ENCODE measurements at places on chromosomes 16 and 17.

- DNase-seq, result no peak
Measured at GRCh38 chr17:60403962-60404361, 12.0 kb upstream of the USP32 start.

GRCh38 chr17:6160232-6160555 is 90.0 kb downstream of the WSCD1 start:
- DNase-seq, result no peak

DNA sequence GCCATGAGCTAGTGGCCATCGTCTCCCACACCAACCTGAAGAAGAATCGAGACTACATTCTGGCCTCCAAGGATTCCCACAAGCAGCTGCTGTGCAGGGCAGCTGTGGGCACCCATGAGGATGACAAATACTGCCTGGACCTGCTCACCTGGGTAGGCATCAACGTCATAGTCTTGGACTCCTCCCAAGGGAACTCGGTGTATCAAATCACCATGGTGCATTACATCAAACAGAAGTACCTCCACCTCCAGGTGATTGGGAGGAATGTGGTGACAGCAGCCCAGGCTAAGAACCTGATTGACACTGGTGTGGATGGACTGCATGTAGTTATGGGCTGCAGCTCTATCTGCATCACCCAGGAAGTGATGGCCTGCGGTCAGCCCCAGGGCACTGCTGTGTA is 70.2 kb downstream of the GRIN2A start:
- no peak for DNase-seq

GRCh38 chr17:40605306-40605705 is 40.0 kb upstream of the CCR7 start:
- DNase-seq, result peak; percentile 65

DNA sequence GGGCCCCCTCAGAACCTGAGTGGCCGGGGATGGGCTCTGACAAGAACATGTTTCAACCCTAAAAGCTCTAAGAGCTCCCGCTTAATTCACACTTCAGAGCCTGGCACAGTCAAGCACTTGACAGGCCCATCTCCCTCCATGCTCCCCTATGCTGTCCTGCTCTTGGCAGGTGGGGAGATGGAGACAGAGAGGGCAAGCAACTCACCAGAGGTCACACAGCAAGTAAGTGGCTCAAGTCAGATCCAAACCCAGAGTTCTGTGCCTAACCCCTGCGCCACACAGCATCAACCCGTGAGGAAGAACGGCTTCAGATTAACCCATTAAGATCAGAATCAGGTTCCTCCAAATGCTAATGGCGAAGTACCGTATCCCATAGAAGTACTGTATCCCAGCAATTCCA is 36.4 kb downstream of the NECAB2 start:
- DNase-seq, result no peak

- no peak for DNase-seq
Measured at GRCh38 chr17:66671156-66671555, 163.8 kb upstream of the CACNG5 start.

DNA sequence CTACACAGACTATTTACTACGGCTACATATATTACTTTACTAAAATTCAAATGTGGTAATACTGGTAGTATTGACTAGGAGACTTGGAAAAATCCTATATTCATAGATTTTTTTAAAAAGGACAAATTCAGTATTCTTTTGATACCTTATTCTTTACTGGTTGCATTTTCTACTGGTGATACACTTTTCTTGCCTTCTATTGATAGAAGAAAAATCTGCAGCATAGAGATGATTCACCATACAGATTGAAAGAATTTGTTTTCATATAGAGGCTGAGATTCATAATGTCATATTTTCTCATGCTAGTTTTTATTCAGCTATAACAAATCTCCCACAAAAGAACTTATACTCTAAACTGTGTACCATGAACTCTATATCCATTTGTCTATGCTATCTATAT is 195.4 kb upstream of the C17orf78 start:
- DNase-seq, result no peak

GRCh38 chr16:24125214-24125613 is 130.9 kb upstream of the CACNG3 start:
- DNase-seq, result no peak

GRCh38 chr17:30290696-30291542 is 825 bp downstream of the BLMH start:
- peak; percentile 11 for DNase-seq

DNA sequence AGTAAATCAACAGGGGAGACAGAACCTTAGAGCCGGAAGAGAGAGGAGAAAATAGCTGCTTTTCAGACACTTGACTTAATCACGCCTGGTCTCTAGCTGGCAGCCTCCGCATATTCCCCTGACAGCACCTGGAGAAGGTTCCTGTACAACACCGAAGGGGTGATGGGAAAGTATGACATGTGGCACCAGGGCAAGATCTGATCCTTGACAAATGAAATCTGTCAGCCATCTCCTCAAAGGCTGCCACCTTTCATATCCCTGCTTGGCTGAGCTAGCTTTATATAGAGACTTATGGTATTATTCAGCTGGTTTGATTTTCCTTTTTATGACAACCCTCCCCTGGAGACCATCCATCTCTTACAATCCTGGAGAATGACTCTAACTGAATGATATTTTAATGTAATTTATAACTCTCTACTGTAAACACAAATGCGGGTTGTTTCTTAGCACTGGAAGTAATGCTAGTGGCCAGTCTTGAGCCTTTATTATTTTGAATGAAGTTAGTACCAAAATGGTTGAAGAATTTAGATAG is 1205.3 kb upstream of the CDH8 start:
- DNase-seq, result no peak

- no peak for DNase-seq
Measured at GRCh38 chr17:7707446-7707845, 2.4 kb downstream of the EFNB3 start.

- no peak for DNase-seq
Measured at GRCh38 chr16:10485159-10485558, 95.2 kb downstream of the EMP2 start.

DNA sequence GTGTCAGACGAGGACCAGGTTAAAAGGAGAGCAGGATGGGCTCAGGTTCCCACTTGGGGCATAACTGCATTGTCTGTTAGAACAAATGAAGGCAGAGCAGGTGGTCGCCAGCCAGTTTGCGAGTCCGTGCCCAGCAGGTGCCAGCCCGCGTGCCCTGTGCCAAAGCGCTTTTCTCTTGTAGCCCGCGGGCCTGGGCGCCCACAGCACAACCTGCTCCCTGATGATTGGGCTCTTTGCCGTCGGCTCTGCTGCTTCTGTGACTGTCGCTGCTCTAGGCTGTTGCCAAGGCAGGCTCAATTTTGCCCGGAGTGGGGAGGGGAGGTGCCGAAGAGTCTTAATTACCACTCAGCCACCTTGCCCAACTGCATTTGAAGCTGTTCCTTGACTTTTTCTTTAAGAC is 21.1 kb downstream of the KNOP1 start:
- DNase-seq, result no peak

GRCh38 chr17:45580924-45581323 is 90.4 kb upstream of the PLEKHM1 start:
- no peak for DNase-seq

GRCh38 chr17:43871946-43872690 is 25.1 kb downstream of the CD300LG start:
- no peak for DNase-seq

DNA sequence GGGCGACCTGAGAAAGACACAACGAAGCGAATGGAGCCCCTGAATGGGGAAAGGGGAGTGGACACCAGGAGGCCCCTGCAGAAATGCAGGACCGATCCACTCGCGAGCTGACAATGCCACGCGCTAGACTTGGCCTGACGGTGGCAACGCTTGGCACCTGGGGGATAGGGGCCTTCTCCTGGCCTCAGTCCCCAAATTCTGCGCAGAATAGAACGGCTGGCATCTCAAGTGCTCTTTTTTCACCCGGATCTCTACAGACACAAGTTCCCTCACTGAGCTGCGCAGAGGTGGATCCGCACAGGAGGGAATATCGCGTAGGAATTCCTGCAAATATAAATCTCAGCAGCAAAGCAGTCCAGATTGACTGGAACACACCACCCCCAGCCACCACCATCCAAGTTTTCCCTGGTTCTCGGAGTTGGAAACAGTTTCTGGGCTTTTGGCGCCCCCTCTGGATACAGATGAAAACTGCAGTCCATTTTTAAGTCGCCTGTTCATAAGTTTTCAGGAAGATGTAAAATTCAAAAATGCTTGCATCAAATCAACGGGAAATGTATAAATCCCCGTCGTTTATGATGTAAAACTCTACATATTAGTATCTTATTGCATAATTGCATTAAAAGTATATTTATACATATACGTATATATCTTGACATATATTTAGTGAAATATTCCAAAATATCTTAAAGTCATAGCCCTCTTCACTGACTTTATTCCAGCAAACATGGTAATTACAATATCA is 2.3 kb upstream of the SOX9 start:
- DNase-seq, result no peak

GRCh38 chr17:3497101-3497500 is 21.3 kb downstream of the ASPA start:
- no peak for DNase-seq

DNA sequence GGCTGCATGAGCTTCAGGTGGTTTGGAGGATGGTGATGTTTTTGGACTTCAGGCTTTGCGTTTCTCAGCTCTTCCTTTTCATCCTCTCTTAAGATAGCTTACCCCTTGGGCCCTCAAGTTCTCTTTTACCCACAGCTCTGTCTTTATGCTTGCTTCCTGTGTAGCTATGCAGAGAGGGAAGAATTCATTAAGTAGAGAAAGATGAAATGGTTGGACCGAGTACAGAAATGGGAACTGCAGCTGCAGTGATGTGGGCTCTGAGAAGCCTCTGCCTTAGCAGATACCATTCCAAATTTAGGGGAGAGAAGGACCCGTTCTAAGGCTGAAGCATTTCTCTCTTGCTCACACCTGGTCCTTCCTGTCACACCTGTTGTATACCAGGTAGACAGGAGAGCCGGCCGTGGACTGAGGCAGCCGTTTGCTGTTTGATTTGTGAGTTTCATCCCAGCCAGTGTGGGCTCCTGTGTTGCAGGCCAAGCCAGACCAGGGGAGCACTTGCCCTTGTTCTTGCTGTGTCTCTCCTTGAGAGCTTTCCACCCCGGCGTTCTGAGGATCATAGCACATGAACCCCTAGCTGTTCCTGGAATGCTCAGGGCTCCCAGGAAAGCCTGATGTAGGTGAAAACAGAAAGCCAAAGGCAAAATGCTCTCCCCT is 392.7 kb downstream of the CPPED1 start:
- DNase-seq, result no peak

DNA sequence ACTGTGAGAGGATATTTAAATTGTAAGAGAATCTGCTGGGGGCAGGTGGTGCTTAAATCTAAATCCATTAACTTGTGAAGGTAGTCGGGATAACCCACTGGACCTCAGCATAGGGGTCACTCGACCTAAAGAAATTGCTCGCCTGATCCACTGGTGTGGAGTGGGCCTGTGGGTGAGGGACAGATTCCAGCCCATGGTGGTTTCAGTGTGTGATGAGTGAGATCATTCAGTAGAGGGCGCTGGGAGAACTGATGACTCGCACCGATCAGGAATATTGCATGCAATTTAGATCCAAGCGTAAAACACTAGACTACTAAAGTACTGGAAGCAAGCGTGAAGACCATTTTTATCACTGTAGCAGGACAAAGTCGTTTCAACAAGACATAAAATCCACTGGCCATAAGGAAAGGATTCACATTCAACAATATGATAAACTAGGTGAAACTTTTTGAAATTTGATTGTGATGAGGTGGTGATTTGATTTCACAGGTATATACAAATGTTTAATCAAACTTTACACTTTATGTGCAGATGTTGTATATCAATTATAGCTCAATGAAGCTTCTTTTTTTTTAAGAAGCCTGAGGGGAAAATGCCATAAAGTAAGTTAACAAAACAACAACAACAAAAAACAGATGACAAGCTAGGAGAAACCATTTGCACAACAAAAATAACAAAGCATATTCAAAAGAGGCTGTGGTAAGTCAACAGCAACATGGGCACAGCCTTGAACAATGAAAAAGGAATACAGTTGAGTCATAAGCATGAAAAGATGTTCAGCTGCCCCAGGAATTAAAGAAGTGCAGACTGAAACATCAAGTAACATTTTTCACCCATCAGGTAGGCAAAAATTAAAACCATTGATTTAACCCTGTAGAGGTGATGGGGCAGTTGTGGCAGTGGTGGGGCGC is 7.5 kb upstream of the TMEM170A start:
- peak; percentile 17 for DNase-seq

- no peak for DNase-seq
Measured at GRCh38 chr17:67003231-67003630, 38.7 kb downstream of the CACNG4 start.

- DNase-seq, result no peak
Measured at GRCh38 chr16:57381791-57382534, 9.7 kb downstream of the CX3CL1 start.
